Esophagus squamous epithelium (tissue), 5 donors: ENCODE measurements at places on chromosomes 2 and 18. TPM values are rescaled to one million over a fixed set of nuclear protein-coding genes. Genes with fewer than 3 reads are reported as not detected.

The RBM44 gene
- 0.08 TPM for total RNA-seq

GRCh38 chr2:203446071-203446481, 89.0 kb downstream of the RAPH1 start:
- DNase-seq = no peak

The TMEM214 gene
- total RNA-seq = 15.7 TPM

The KCNIP3 gene
- 2.5 TPM for total RNA-seq

The TMEM17 gene
- 1.7 TPM for total RNA-seq

GRCh38 chr2:165790466-165790865, 3.6 kb downstream of the GALNT3 start:
- DNase-seq = no peak

GRCh38 chr2:82139979-82140611, 1835.5 kb upstream of the LRRTM1 start:
- no peak for DNase-seq

GRCh38 chr18:44826418-44827259, 146.0 kb downstream of the SETBP1 start:
- DNase-seq = no peak

The MOGAT1 gene
- not detected for total RNA-seq

The KCNE4 gene
- 0.44 TPM for total RNA-seq

DNA sequence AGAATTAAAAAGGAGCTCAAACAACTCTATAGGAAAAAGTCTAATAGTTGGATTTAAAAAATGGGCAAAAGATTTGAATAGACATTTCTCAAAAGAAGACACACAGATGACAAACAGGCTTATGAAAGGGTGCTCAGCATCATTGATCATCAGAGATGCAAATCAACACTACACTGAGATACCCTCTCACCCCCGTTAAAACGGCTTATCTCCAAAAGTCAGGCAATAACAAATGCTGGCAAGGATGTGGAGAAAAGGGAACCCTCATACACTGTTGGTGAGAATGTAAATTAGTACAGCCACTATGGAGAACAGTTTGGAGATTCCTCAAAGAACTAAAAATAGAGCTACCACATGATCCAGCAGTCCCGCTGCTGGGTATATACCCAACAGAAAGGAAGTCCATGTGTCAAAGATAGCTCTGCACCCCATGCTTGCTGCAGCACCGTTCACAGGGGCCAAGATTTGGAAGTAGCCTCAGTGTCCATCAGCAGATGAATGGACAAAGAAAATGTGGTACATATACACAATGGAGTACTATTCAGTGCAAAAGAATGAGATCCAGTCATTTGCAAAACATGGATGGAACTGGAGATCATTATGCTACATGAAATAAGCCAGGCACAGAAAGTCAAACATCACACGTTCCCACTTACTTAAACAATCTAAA, 46.7 kb upstream of the B3GNT7 start:
- no peak for DNase-seq

DNA sequence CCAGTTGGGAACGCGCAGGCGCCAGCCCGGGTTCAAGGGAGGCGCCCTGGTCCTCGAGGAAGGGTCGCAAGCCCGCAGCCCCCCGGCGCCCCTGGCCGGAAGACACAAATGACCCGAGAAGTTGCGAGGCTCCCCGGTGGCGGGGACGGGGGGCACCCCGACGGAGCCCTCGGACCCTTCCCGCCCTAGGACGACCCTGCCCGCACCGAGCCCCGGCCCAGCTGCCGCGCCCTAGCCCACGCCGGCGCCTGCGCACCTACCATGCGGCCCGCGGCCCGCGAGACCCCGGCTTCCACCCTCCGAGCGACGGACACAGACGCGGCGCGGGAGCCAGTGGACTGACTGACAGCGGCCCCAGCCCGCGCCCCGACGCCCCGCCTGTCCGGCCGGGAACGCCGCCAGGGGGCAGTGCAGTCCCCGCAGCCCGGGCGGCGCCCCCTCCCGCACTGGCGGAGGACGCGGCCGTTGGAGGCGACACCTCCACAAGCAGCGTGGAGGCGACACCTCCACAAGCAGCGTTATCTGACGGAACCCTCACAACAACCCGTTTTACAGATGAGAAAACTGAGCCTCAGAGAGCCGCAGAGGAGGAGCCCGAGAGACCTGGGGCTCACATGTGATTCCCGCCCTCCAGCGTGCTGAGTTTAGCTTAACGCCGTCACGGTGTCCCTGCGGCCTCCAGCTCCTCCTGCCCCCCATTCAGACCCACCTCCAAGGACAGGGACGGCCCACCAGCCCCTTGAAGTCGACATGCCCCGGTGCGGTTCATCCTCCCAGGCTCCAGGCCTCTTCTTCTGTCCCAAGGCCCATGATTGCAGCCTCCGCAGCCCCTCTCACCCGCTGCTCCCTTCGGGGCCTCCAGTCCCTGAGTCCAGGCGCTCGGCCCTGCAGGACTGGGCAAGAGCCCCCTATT, at the start of gene NMUR1:
Gene NMUR1, minus strand, starts transcription at position 347 of the 913 bp plus-strand sequence. Its CDS starts 84 bp downstream, at position 263.
- DNase-seq = no peak

DNA sequence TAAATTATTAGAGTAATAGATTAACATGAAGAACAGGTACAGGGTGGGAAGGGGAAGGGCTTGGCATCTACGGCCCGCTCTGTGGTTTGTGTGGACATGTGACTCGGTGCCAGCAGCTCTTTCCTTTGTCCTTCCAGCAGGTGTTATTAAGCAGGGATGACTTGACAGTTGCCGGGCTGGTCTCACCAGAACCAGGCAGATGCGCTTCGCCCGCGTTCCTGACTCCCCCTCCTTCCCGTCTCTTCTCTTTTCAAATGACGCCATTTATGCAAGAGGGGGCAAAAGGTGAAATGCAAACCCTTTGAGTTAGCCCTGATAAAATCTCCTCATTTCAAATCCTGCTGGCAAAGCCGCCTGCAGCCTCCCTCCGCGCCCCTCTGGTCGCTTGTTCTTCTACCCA, 38.9 kb upstream of the MGAT4A start:
- no peak for DNase-seq

GRCh38 chr18:38648179-38648578, 1082.6 kb upstream of the CELF4 start:
- DNase-seq = no peak

The AFF3 gene
- 1.2 TPM for total RNA-seq

GRCh38 chr2:70886541-70886987, 49.1 kb upstream of the ATP6V1B1 start:
- DNase-seq = no peak

The ALPP gene
- total RNA-seq = not detected

GRCh38 chr2:227719641-227720040, 1.8 kb upstream of the SLC19A3 start:
- no peak for DNase-seq

GRCh38 chr2:209609531-209609930, 162.1 kb upstream of the UNC80 start:
- DNase-seq = no peak
